ENCODE measurements at places on chromosomes 2 and 18.

DNA sequence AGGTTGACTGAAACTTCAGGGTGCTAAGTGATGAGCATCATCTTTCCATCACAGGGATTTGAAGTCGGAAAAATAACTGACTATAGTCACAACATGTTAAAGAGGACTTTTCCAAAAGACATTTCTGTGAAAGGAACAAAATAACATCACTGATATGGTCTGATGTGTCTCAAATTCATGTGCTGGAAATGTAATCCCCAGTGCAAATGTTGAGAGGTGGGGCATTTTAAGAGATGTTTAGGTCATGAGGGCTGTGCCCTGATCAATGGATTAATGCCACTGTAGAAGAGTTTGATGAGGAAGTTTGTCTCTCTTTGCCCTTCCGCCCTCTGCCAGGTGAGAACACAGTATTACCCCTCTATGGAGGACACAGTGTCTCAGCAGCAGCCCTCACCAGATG, 95.9 kb downstream of the INO80D start:
- no peak for DNase-seq

DNA sequence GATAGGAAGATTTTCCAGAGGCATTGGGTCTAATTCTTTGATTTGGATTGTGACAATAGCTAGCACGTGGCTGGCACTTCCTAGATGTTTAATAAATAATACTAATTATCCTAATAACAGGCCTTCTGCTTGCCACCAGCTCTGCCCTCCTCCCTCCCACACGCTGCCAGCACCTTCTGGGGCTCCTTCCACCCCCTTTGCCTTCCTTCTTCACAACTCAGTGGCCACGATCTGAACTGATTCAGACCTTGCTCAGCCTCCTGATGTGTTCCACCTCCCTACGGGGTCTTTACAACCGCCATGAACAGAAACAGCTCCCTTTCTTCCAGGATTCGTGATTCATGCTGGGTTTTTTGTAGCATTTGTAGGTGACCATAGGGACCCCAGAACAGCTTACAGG, 310.3 kb upstream of the HS6ST1 start:
- no peak for DNase-seq

DNA sequence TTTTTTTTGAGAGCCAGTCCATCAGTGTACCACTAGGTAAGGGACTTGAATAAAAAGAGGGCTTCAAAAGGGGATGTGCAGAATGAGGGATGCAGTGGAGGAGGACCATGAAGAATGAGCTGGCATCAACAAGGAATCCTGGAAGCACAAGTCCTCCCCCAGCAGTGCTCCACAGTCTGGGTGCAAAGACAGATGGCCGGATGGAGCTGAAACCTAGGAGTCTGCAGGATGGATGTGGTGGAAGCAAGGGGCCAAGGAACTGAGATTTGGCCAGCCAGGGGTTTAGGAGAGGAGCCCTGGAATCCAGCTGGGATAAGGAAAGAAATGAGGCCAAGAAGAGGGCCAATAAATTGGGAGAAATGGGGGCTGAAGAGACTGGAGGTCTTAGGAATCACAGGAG, 51.8 kb upstream of the RAB6C start:
- DNase-seq, result no peak

DNA sequence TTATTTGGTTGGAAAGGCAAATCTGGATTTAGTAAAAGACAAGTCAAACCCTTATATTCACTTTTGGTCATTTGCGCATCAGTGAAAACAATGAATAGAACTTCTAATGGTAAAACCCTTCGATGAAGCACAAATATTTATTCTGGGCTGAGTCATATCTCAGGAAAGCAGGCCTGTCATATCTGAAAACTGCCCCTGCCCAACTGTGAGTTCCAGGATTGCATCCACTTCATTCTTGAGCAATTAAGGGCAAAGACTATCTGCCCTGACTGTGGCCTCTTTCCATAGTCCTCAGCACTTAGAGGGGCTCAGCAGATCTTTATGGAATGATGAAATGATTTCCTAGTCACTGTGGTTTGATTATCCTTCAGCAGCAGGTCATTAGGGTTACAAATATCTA, 795.2 kb upstream of the ID2 start:
- no peak for DNase-seq

GRCh38 chr2:204888222-204888621, 342.9 kb downstream of the PARD3B start:
- no peak for DNase-seq

Data from renal pelvis (tissue), 12 donors.